ENCODE measurements at places on chromosomes 3 and 15. TPM values are rescaled to one million over a fixed set of nuclear protein-coding genes. Genes with fewer than 3 reads are reported as not detected.

Gene ARGFX
- not detected for polyA plus RNA-seq

Gene SERINC4
- polyA plus RNA-seq = 0.47 TPM

DNA sequence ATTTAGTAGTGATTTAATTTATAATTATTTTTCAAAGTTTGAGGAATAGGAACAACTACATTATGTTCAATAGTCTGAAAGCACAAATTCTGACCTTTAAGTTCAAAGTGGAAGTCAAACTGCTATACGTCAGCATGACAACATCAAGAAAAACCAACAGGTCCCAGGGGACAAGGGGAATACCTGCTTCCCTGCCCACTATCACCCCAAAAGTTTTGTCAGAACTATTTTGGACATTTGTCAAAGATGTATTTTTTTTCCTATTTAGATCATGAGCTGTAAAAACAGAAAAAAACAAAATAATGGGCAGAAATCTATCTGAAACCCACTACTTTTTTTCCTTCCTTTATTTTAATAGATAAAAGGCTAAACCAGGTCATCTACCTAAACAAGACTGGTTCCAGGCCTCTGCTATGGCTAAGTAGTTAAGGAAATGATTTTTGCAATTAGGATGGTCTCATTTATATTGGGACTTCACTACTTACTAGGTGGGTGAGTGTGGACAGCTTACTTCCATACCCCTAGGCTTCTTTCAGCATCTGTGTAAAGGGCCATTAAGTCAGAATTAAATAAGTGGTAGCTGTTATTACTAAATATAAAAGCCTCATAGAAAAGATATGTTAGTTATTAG, 746.3 kb downstream of the FHIT start:
- DNase-seq = no peak

GRCh38 chr15:85397926-85398325, 17.5 kb downstream of the AKAP13 start:
- no peak for DNase-seq

- DNase-seq = no peak
Observed at GRCh38 chr3:37050282-37050681, 57.0 kb downstream of the MLH1 start.

DNA sequence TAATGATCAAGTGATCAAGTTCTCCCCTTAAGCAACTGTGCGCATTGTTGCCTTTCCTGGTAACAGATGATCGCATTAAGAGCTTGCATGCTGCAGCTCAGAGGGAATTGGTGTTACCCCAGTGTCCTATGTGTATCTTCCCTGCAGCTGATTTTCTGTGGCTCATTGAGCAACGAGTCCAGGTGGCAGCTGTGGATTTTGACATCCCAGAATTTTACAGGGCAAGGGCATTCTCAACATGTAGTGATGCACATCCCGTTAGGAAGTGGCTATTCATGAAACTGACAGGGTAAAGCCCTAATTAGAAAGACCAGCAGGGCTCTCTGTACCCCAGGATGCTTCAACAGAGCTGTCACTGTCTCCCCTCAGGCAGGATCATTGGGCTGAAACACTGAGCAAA, 232.8 kb downstream of the AGBL1 start:
- no peak for DNase-seq

DNA sequence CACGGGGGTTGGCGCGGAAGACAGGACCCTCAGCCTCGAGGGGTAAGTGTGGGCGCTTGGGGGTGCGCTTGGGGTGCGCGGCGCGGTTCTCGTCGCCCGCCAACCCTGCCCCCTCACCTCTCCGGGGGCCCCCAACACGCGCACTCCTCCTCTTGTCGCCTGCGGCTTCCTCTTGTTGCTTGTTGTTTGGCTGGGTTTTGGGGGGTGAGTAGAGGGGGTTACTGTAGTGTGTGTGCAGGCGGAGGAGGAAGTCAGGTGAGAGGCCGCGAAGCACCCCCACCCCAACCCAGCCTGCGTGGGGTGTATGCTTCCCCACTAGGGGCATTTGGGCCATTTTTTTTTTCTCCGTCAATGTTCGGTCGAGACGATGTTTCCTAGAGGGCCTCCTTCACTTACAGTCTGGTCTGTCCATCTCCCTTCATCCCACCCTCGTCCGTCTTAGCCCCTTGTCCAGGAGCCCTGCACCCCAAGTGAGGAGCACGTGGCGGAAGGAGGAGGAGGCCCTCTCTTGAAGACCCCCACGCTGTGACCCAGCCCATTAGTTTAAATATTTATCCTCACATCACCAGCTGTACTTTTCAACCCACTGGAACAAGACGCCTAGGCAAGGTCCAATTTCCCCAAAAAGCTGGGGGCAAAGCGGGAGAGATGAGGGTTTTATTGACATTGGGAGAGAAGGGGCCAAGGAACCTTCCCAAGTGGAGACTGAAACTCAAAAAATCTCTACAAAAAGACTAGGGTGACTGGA, 20.4 kb upstream of the SATB1 start:
- DNase-seq = peak; percentile 37

Gene ITGA11
- 3.4 TPM for polyA plus RNA-seq

GRCh38 chr3:145251311-145251710, 909.7 kb downstream of the PLOD2 start:
- DNase-seq = no peak

DNA sequence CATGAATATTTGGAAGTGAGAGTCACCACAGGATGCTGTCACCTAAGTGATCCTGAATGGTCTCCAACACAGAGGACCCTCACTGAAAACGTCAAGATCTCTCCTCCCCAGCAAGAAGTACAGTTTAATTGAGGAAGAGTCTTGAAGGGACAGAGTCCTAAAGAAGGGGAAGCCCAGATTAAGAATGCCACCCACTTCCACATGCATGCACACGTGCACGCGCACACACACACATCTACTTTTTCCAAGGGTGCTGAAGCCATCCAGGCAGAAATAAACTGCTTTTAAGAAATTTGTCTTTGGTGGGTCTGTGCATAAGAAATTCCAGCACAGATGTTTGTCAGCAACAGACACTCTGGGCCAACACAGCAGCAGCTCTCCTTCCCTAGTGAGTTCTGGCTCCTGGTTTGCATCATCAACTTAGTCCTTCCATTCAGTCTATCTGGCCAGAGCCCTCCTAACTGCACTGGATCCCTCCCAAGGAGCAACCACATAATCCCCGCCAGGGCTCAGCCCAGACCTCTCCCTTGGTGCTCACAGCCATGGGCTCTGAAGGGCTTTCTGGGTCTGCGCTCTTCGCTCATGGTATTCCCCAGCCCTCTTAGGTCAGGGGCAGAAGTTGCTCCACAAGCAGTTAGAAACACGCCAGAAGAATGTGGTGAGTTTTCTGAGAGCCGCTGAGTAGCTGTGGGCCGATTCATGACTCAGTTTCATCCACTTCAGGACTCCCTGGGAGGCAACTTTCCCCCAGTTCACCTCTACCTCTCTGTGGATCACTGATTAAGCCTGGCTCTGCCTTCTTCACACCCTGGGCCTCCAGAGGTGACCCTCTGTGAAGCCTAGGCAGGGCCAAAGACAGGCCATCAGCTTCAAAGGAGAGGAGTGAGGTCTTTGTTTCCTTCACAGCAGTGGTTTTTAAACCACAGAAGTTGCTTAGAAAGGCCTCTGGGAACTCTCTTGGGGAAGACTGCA, 132.6 kb upstream of the LIPC start:
- DNase-seq = no peak

- DNase-seq = no peak
Observed at GRCh38 chr3:83096-83495, 113.5 kb upstream of the CHL1 start.

DNA sequence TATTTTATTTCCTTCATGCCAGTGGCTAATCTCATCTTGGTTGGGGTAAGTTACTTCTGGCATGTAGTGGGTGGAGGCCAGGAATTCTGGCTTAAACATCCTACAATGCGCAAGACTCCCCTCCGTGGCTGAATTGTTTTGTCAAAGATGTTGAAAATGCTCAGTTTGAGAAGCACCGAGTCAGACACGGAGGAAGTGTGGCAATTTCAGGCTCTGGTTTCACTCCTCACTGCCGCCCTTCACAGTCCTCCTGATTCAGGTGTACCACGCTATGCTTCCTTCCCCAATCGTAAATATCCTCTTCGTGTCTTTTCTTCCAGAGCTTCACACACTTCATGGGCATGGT, 150.7 kb downstream of the OPA1 start:
- peak; percentile 52 for DNase-seq

DNA sequence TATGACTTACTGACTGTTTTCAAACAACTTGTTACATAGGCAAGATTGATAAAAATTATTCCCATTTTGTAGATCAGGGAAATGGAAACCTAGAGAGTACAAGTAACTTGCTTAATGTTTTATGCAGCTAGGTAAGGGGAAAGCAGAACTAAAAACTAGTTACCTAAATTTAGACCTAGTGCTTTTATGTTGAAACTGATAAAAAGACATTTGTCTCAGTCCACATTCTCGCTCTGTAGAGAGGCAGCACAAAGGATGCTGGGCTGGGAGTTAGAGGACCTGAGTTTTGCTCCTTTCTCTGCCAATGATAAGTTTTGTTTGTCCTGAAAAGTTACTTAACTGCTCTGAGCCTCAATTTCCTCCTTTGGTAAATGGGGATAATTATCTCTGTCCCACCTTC, 17.4 kb downstream of the TIMP4 start:
- no peak for DNase-seq

Gene NAALADL2
- 2.0 TPM for polyA plus RNA-seq

- DNase-seq = no peak
Observed at GRCh38 chr3:16318176-16318575, 53.2 kb downstream of the OXNAD1 start.

- DNase-seq = no peak
Observed at GRCh38 chr15:47399100-47399499, 318.2 kb upstream of the SEMA6D start.

Gene SPTBN5
- polyA plus RNA-seq = 2.6 TPM

Data from kidney (tissue), 22 donors.